ENCODE measurements at places on chromosomes 4 and X. TPM values are rescaled to one million over a fixed set of nuclear protein-coding genes. Genes with fewer than 3 reads are reported as not detected.

DNA sequence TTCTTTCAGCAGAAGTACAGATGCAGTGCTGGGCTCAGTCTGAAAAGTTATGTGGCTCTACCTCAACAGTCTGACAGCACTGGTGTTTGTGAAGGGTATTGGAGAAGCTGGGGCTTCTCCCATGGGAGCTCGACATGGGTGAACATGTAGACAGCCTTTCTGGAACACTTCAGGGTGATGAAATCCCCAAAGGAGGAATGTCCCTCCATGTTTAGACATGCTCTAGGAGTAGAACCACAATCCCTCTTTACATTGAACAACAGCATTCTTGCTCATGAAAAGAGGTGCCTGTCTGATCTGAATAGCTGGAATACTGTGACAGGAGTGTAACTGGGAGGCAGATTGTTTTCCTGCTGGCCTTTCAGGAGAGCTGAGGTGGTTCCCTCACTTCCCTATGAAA is 53.8 kb upstream of the NAP1L2 start:
- no peak for DNase-seq

DNA sequence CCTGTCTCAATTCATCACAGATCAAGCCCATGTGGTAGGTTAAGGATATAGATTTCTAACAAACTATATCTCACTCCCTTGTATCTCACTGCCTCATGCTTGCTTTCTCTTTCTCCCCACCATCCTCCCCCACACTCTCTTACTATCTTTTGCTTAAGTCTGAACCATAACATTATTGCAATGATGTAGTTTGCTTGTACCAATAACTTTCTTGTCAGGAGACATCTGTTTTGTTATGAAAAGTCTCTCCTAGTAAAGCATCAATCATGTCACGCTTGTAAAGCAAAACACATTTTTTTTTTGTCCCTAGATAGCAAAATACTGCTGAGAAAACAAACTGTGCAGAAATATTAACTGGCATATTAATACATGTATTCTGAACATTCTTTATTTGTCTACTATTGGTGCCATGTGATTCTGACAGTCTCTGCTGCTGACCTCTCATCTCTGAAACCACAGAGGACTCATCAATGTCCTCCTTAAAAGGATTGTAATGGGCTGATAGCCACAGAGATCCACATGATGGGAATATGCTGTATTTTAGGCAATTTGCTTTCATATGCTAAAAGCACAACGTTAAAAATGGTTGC is 217.5 kb downstream of the VEGFC start:
- no peak for DNase-seq

- DNase-seq, result no peak
Observed at GRCh38 chrX:16223385-16223784, 56.1 kb downstream of the MAGEB17 start.

DNA sequence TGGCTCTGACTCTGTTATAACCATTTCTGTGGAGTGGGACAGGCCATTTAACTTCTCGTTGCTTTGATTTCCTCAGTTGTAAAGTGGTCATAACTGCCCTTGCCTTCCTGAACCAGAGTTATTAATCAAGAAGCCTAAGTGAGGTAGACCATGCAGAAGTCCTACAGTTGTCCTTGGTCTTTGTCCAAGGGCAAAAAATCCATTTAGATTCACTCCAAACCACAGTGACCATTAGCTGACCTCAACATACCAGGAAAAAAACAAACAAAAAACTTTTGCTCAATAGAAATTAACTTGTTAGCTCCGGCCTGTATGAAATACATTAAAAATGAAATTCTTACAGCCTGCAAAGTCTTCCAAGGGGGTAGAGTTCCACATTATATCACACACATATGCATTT is 52.7 kb downstream of the TBC1D9 start:
- DNase-seq, result no peak

- peak; percentile 84 for DNase-seq
Observed at GRCh38 chrX:49071877-49072711, 1.7 kb downstream of the PRAF2 start.

GRCh38 chr4:104930298-104930697 is 216.4 kb upstream of the TET2 start:
- no peak for DNase-seq

DNA sequence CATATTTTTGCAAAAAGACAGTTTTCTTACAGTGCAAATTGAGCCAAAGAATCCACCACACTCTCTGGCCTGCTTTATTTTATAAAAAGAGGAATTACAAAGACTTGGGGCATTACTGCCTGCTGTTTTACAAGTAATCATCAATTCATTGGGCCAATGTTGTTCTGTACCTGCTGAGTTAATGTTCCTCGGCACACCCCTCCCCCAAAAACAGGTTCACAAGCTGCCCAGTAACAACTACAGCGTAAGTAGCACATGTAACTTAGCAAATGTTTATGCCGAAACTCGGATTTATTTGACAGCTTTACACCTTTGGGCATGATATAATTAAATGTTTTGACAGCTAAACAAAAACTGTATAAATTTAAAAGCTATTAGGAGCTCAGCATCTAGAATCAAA is 214.6 kb upstream of the MAB21L2 start:
- DNase-seq, result no peak

- no peak for DNase-seq
Observed at GRCh38 chr4:22021106-22021505, 72.5 kb upstream of the KCNIP4 start.

GRCh38 chr4:73828956-73829355 is 7.5 kb upstream of the CXCL6 start:
- no peak for DNase-seq

- DNase-seq, result no peak
Observed at GRCh38 chrX:97016106-97016505, 132.4 kb downstream of the RPA4 start.

- no peak for DNase-seq
Observed at GRCh38 chr4:7003176-7003878, 39.8 kb upstream of the TADA2B start.

- DNase-seq, result peak; percentile 74
Observed at GRCh38 chrX:28609917-28610613, 22.8 kb downstream of the IL1RAPL1 start.

Gene ADH1C
- 7.6 TPM for total RNA-seq

Gene DCAF12L1
- total RNA-seq, result not detected

Gene FHDC1
- total RNA-seq, result 0.35 TPM

Gene PNMA3
- total RNA-seq, result 1.8 TPM

Gene SYNPO2
- total RNA-seq, result 188 TPM

Gene MAGED4B
- 0.92 TPM for total RNA-seq

Gene MAGEE1
- total RNA-seq, result 2.9 TPM

Gene MAB21L2
- 0.17 TPM for total RNA-seq

Gene TRAM1L1
- total RNA-seq, result 0.45 TPM

Gene CLDN22
- not detected for total RNA-seq

Gene PABPC5
- total RNA-seq, result 0.72 TPM
